Hepatocyte (in vitro differentiated cells): ENCODE measurements at places on chromosomes 2 and 18. TPM values are rescaled to one million over a fixed set of nuclear protein-coding genes. Genes with fewer than 3 reads are reported as not detected.

- H3K36me3 ChIP-seq = no peaks in the 10 kb centered on the region
- H3K4me1 ChIP-seq = no peaks in the 10 kb centered on the region
- no peaks in the 10 kb centered on the region for H3K27me3 ChIP-seq
- DNase-seq = peak; percentile 64
- no peak overlapping the region for H3K27ac ChIP-seq
Observed at GRCh38 chr18:36284671-36285295, 12.7 kb upstream of the FHOD3 start.

GRCh38 chr2:227855440-227855839, 16.0 kb upstream of the DAW1 start:
- H3K36me3 ChIP-seq = no peaks in the 10 kb centered on the region
- H3K4me1 ChIP-seq = no peaks in the 10 kb centered on the region
- no peak overlapping the region for H3K27ac ChIP-seq

LRATD1 gene
- total RNA-seq = 35.1 and 42.1 TPM in 2 replicates

WIPF1 gene
- 20.1 and 22.0 TPM in 2 replicates for total RNA-seq

DNA sequence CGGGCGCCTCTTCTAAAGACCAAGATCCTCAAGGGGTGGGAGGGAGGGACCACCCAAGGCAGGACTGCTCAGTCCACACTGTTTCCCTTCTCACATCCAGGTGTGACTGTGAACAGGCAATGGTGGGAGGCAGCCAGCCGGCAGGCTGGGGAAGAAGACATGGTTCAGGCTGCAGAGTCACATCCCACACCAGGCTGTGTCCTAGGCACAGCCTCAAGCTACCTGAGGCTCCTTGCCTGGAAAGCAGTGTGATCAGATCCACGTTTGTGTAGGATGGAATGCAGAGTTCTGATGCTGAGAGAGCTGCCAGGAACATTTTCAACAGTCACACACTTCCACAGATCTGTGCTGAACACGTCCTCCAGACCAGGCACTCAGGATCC, 16.4 kb downstream of the SLC66A2 start:
- no peak for DNase-seq
- no peaks in the 10 kb centered on the region for H3K36me3 ChIP-seq
- peaks cover 14% of the 10 kb centered on the region for H3K4me1 ChIP-seq
- no peak overlapping the region for H3K4me3 ChIP-seq
